NCI-H1436 treated with DMSO at 0.1 percent for 48 hours (cell line): ENCODE measurements at places on chromosomes 7 and 10.

GRCh38 chr10:97066877-97067555 lies 118.7 kb downstream of the SLIT1 start:
- no peak for DNase-seq

DNA sequence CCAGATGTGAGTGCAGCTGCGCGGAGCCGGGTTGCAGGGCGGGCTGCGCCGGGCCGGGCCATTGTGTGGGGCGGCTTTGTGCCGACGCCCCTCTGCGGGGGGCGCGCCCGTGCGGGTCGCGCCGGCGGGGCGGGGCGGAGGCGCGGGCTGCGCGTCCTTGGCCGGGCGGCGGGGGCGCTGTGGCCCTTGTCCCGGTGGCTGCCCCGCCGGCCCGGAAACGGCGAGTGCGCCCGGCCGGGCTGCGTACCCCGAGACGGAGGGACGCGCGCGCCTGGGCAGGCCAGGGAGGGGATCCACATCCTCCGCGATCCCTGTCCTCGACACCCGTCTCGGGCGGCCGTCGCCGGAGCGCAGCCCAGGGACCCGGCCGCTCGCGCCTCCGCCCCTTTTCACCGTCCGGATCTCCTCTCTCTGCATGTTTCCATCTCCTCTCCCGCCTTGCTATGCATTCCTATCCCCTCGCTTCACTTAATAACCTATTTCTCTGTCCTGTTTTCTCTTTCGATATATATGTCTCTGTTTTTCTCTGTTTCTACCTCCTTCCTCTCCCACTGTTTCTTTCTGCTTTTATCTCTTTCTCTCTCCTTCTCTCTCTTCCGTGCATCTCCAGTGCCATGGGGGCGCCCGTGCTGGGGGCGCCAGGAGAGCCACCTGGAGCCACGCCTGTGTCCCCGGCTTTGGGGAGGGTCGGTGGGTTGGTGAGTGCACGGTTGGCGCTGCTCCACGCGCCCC lies 765 bp downstream of the PFKFB3 start:
- no peak for DNase-seq

- peak; percentile 47 for DNase-seq
Observed at GRCh38 chr7:146090023-146090645, 26.5 kb upstream of the CNTNAP2 start.

DNA sequence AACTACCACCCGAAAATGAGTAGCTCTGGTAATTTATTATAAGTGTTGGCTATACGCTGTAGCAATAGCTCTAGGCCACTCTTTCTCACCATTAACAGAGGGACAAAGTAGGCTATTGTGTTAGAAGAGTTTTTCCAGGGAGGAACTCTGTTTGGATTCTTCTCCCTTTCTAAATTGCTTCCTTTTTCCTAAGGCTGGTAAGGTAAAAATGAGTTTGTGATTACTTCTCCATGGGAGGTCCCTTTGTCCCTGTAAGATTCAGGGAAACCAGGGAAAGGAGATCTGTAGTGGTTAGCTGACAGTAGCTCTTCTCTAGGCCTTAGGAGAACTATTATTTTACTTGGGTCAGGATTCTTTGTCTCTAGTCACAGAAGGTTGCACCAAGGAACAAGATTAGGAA lies 23.2 kb upstream of the SEMA3E start:
- DNase-seq, result no peak

- DNase-seq, result no peak
Observed at GRCh38 chr7:100198266-100198665, 20.5 kb downstream of the STAG3 start.

- DNase-seq, result no peak
Observed at GRCh38 chr10:43128958-43129706, 9.1 kb upstream of the CSGALNACT2 start.

GRCh38 chr10:86370006-86370585 lies 3.5 kb upstream of the GRID1 start:
- no peak for DNase-seq

- DNase-seq, result no peak
Observed at GRCh38 chr7:824664-825063, 7.6 kb upstream of the SUN1 start.

GRCh38 chr10:56823849-56824248 lies 462.8 kb upstream of the ZWINT start:
- DNase-seq, result no peak

GRCh38 chr7:106089647-106090046 lies 22.5 kb downstream of the SYPL1 start:
- no peak for DNase-seq

DNA sequence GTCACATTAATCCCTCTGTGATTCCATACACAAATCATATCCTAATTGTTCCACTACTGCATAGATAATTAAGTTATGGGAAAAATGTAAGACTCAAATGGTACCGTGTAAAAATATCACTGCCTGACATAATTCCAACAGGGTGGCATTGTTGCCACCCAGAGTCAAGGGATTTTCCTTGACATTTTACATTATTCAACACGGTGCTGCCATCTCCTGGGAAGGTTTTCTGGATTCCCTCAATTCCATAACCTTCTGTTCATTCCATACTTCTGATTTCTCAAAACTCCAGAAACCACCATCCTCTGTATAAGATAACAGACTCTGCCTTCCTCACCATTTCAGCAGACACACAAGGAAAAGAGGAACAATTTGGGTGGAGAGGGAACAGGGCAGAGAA lies 495.9 kb downstream of the XPNPEP1 start:
- no peak for DNase-seq

- no peak for DNase-seq
Observed at GRCh38 chr7:142250705-142251104, 7.2 kb downstream of the PRSS58 start.
